Effector memory CD8-positive, alpha-beta T cell (primary cell): ENCODE measurements at places on chromosomes 16 and 17.

GRCh38 chr17:64315032-64315490, 52.0 kb upstream of the TEX2 start:
- H3K27ac ChIP-seq: no peak overlapping the region
- H3K36me3 ChIP-seq: no peaks in the 10 kb centered on the region
- DNase-seq: no peak
- H3K4me3 ChIP-seq: no peak overlapping the region
- no peaks in the 10 kb centered on the region for H3K4me1 ChIP-seq

- no peaks in the 10 kb centered on the region for H3K27me3 ChIP-seq
- no peaks in the 10 kb centered on the region for H3K4me1 ChIP-seq
- no peak for DNase-seq
Observed at GRCh38 chr17:9230346-9230745, 209.0 kb downstream of the NTN1 start.

- H3K36me3 ChIP-seq: no peaks in the 10 kb centered on the region
- H3K27me3 ChIP-seq: no peaks in the 10 kb centered on the region
- no peak overlapping the region for H3K27ac ChIP-seq
Observed at GRCh38 chr16:66502020-66502913, 47.7 kb downstream of the TK2 start.

GRCh38 chr16:66405057-66405783, 21.9 kb upstream of the BEAN1 start:
- H3K4me3 ChIP-seq: no peak overlapping the region
- peaks cover 7% of the 10 kb centered on the region for H3K36me3 ChIP-seq
- H3K27me3 ChIP-seq: peaks cover 34% of the 10 kb centered on the region
- no peak for DNase-seq
- peaks cover 20% of the 10 kb centered on the region for H3K4me1 ChIP-seq

DNA sequence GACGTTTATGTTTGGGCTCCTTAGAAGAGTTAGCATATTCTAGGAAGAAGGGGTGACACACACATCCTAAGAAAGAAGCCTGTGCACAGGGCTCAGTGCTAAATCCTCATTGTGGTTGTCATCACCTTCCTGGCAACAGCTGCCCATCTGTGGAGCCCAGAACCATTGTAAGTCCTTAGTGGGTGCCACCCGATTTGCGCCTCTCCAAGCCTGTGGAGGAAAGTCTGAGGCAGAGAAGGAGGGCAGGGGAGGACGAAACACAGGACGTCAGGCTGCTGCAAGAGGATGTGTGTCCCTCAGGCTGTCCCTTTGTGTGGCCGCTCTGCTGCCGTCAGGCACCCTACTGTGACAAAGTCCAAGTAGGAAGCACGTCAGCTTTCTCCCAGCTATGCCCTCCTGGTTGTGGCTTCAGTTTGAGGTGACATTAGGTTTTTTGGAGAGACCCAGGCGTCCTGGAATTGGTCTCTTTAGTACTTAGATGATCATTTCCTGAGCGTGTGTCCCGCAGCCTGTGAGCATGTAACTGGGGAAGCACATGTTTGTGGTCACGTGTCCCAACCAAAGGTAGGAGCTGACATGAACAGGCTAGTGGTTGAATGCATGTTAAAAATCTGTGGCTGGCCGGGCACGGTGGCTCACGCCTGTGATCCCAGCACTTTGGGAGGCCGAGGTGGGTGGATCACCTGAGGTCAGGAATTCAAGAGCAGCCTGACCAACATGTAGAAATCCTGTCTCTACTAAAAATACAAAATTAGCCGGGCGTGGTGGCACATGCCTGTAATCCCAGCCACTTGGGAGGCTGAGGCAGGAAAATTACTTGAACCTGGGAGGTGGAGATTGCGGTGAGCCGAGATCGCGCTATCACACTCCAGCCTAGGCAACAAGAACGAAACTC, 10.7 kb downstream of the CLUAP1 start:
- peaks cover 28% of the 10 kb centered on the region for H3K36me3 ChIP-seq
- DNase-seq: no peak
- H3K27ac ChIP-seq: peak overlapping the region; percentile 91
- H3K4me1 ChIP-seq: peaks cover 28% of the 10 kb centered on the region

GRCh38 chr16:19142939-19143598, 25.0 kb upstream of the SYT17 start:
- no peak for DNase-seq
- H3K27ac ChIP-seq: no peak overlapping the region
- no peak overlapping the region for H3K4me3 ChIP-seq
- peaks cover 56% of the 10 kb centered on the region for H3K27me3 ChIP-seq

- no peak for DNase-seq
- H3K27ac ChIP-seq: no peak overlapping the region
- H3K4me1 ChIP-seq: no peaks in the 10 kb centered on the region
- H3K36me3 ChIP-seq: no peaks in the 10 kb centered on the region
- H3K27me3 ChIP-seq: no peaks in the 10 kb centered on the region
Observed at GRCh38 chr16:63978240-63978639, 1143.6 kb downstream of the CDH11 start.

- H3K4me1 ChIP-seq: no peaks in the 10 kb centered on the region
- H3K27ac ChIP-seq: no peak overlapping the region
- no peaks in the 10 kb centered on the region for H3K27me3 ChIP-seq
- H3K4me3 ChIP-seq: no peak overlapping the region
- H3K36me3 ChIP-seq: no peaks in the 10 kb centered on the region
- DNase-seq: no peak
Observed at GRCh38 chr16:9706217-9706836, 475.9 kb downstream of the GRIN2A start.

GRCh38 chr16:165539-166374, at the start of gene HBM:
TSS of gene HBM (plus strand) at chr16:165978. CDS start at chr16:165998, 20 bp downstream.
- no peak within 1 kb of the TSS for H3K27ac ChIP-seq
- H3K4me1 ChIP-seq: peaks cover 5% of the 10 kb centered on the region
- peak within 1 kb of the TSS; percentile 47 for H3K4me3 ChIP-seq
- peaks cover 41% of the 10 kb centered on the region for H3K27me3 ChIP-seq

- no peak for DNase-seq
- H3K4me3 ChIP-seq: no peak overlapping the region
- peaks cover 2% of the 10 kb centered on the region for H3K4me1 ChIP-seq
- no peak overlapping the region for H3K27ac ChIP-seq
- H3K36me3 ChIP-seq: peaks cover 3% of the 10 kb centered on the region
Observed at GRCh38 chr16:66658143-66658859, 38.2 kb downstream of the CMTM4 start.

DNA sequence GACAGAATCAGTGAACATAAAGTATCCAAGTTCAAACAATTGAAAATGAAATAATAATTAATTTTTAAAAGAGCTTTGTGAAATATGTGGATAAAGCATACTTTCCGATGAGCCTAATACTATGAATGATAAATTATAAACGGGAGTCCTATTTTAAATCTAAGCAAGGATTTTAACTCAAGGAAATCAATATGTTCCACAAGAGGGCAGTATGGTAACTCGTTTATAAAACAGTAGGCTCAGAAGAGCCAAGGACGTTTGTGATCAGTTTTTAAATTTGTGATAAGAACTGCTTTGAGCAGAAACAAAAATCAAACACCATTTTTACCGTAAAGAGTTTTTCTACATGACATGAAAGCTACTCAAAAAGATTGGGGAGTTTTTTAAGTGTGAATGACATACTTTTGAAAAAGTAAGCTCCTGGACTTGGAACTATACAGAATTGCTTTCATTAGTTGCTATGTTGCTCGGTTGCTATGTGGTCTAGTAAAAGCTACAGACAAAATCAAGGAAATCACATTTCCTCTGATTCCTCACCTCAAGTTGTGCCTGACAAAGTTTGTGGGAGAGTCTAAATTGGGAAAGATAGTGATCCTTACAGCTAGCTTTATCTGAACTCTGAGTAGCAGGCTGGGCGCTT, 11.8 kb upstream of the TEKT1 start:
- no peak overlapping the region for H3K27ac ChIP-seq
- no peak overlapping the region for H3K4me3 ChIP-seq
- no peaks in the 10 kb centered on the region for H3K4me1 ChIP-seq
- H3K36me3 ChIP-seq: peaks cover 2% of the 10 kb centered on the region
- no peak for DNase-seq
- H3K27me3 ChIP-seq: peaks cover 81% of the 10 kb centered on the region

DNA sequence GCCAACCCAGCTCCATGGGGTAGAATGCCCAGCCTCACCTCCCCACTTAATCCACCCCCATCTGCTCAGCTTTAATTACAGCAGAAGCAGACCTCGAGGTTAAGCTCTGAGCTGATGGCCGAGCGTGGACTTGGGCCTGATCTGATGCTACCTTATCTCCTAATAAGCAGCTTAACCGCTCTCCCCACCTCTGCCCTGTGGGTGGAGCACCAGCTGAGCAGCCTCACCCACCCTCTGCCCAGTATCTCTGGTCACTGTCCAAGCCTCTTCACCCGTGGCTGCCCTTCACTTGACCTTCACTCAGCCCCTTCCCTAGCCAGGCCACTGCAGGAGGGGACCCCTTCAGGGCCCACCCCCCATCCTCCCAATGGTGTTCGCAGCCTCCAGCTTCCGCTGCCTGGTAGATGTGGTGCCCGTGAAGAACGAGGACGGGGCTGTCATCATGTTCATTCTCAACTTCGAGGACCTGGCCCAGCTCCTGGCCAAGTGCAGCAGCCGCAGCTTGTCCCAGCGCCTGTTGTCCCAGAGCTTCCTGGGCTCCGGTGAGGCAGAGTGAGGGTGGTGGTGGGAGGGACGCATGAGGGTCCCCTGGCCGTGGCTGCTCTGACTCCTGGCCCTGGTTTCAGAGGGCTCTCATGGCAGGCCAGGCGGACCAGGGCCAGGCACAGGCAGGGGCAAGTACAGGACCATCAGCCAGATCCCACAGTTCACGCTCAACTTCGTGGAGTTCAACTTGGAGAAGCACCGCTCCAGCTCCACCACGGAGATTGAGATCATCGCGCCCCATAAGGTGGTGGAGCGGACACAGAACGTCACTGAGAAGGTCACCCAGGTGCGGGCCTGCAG, 6.8 kb downstream of the KCNH6 start:
- H3K27ac ChIP-seq: no peak overlapping the region
- H3K4me1 ChIP-seq: no peaks in the 10 kb centered on the region
- no peaks in the 10 kb centered on the region for H3K36me3 ChIP-seq
- H3K27me3 ChIP-seq: peaks cover 27% of the 10 kb centered on the region
- no peak for DNase-seq

DNA sequence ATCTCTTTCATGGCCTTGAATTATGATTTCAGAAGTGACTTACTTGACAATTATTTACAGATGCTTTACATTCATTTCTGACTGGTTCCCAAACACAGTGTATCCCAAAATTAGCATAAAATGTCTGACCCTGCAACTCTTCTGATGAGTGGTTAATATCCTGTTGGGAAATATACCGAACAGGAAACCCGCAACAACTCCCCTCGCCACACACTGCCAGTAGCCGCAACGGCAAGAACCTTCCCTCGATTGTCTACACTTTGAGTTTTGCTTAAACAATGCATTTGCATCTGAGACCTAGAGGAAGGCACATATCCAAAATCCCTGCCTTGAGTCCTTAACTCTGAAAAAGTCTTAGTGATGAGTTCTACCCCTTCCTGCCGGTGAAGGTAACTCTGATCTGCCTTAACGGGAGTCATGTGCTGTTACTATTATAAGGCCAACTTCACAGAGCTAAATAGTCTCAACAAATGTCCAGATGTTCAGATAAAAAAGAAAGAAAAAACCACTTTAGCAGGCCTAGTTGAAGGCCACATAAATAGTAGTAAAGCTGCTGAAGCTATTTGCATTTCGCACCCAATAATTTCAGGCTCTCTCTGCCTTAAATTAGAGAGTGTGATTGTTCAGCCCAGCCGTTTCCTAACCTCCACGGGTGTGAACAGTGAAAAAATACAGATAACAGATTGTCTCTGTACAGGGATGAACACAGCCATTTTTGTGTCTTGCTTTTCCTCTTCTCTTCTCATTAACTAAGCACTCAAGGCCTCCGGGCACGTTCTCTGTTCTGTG, 321.1 kb downstream of the HS3ST3B1 start:
- H3K4me1 ChIP-seq: no peaks in the 10 kb centered on the region
- no peak for DNase-seq
- peaks cover 47% of the 10 kb centered on the region for H3K27me3 ChIP-seq
- H3K36me3 ChIP-seq: no peaks in the 10 kb centered on the region
- H3K4me3 ChIP-seq: no peak overlapping the region
- no peak overlapping the region for H3K27ac ChIP-seq

- H3K4me3 ChIP-seq: no peak overlapping the region
- no peak overlapping the region for H3K27ac ChIP-seq
- peaks cover 32% of the 10 kb centered on the region for H3K27me3 ChIP-seq
- H3K36me3 ChIP-seq: no peaks in the 10 kb centered on the region
- H3K4me1 ChIP-seq: no peaks in the 10 kb centered on the region
- no peak for DNase-seq
Observed at GRCh38 chr17:44979426-44979995, 11.4 kb upstream of the C1QL1 start.

DNA sequence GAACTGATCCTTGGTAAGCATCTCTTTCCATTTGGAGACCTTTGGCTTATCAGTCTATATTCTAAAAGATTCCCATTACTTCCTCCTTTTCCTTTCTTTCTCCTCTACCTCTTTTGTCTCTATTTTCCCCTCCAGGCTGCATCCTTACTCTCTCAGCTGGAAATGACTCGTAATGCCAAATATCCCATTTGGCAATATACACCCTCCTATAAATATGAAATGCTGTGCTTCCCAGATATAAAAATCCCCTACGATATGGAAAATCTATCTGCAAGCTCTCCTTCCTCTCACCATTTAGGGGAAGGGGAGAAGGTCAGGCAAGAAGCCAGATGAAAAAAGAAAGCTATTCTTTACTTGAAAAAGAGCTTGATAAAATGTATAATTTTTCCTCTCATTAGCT, 39.9 kb downstream of the XPO6 start:
- peak overlapping the region; percentile 83 for H3K27ac ChIP-seq
- peaks cover 67% of the 10 kb centered on the region for H3K36me3 ChIP-seq
- H3K27me3 ChIP-seq: no peaks in the 10 kb centered on the region
- no peak for DNase-seq

DNA sequence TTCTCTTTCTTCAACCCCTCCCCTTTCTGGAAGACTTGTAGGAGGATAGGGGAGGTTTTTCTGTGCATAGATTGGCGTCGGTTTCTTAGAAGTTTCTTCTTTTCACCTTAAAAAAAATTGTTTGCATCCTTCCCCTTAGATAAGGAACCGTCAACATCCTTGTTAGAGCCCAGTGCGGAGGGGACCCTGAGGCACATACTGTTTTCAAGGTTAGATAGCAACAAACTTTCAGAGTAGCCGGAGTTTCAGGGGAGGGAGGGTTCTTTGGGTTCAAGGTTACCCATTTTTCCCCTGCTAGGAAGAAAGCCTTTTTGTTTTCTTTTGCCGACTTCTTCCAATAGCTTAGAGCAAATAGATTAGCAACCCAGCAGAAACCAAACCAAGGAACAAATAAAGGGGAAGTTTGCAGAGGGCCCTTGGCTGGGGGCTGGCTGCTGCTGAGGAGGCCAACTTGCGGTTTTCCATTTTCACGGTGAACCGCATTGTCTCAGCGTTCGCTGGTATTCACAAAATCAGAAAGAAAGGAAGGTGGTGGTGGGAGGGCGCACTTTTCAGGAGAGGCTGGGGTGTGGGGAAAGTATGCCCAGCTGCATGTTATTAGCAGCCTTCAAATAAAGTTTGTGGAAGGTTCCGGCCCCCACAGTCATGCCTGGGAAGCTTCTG, 28.8 kb downstream of the MSI2 start:
- peak overlapping the region; percentile 74 for H3K27ac ChIP-seq
- DNase-seq: no peak
- H3K4me1 ChIP-seq: peaks cover 61% of the 10 kb centered on the region
- no peak overlapping the region for H3K4me3 ChIP-seq

GRCh38 chr16:17777408-17777863, 306.7 kb upstream of the XYLT1 start:
- no peak overlapping the region for H3K27ac ChIP-seq
- DNase-seq: no peak
- no peaks in the 10 kb centered on the region for H3K36me3 ChIP-seq
- no peaks in the 10 kb centered on the region for H3K4me1 ChIP-seq
- H3K4me3 ChIP-seq: no peak overlapping the region
- peaks cover 34% of the 10 kb centered on the region for H3K27me3 ChIP-seq

- H3K27ac ChIP-seq: no peak overlapping the region
- no peaks in the 10 kb centered on the region for H3K4me1 ChIP-seq
- no peaks in the 10 kb centered on the region for H3K27me3 ChIP-seq
- DNase-seq: no peak
Observed at GRCh38 chr17:58640202-58640601, 51.6 kb downstream of the TEX14 start.
